Activated T-cell treated with anti-CD3 and anti-CD28 coated beads for 4 hours (primary cell): ENCODE measurements at places on chromosomes 11 and 22.

- no peak for DNase-seq
These were observed 836 bp upstream of the RSPH14 start for GRCh38 chr22:23142546-23143105.

DNA sequence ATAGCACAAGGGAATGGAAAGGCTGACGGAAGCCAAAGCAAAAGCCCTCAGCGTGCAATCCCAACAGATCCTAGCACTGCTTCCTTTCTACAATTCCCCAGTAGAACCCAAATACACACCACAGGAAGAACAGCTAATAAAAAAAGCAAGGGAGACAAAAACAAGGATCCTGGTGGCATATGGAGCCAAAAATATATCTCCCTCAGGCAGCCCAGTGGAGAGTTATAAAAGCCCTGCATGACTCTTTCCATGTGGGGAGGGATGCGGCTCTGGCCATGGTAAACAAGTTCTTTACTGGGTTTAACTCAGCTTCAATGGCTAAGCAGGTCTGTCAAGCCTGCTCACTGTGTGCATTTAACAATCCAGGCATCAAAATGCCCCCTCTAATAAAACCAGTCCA, 88.1 kb downstream of the PIWIL4 start:
- no peak for DNase-seq

DNA sequence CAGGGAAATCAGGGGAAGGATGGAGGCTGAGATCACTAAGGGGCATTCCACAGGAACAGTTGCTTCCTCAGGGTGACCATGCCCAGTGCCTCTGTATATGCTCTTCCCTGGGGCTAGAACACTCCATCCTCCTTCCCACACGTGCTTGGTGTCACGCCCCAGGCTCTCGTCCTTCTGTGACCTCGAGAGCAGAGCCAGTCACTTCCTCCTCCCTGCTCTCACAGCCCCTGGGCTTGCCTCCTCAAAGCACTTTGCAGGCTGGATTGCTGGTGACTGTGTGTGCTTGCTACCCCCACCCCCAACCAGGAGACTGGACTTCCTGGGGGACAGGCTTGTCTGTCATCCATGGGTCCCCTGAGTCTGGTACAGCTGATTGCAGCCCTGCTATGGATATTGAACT, 56.5 kb upstream of the AMPD3 start:
- DNase-seq: no peak

DNA sequence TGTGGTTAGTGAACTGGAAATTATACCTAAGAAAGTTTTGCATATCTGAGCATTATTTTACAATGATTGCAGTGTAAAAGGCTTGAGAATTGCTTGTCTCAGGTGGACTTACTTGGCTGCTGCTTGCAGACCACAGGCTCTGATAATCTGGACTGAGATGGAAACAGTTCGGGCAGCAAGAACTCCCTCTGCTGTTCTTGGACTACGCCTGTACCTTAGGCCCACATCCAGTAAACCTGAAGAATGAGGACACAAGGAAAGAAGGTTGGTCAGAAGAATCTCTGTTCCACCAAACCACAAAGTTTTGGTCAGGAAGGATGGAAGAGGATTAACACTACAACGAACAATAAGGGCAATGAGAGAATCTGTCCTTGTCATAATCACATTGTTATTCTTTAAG, 80.1 kb downstream of the C2CD3 start:
- DNase-seq: no peak

GRCh38 chr22:25736378-25737011, 5.5 kb upstream of the MYO18B start:
- no peak for DNase-seq

- DNase-seq: no peak
These were observed 159.9 kb upstream of the NAV2 start for GRCh38 chr11:19552656-19553260.

GRCh38 chr11:35305670-35306382, 113.5 kb downstream of the SLC1A2 start:
- DNase-seq: peak; percentile 23
